ENCODE measurements at places on chromosomes 6 and 20.

GRCh38 chr6:32825966-32826365, 9.2 kb upstream of the HLA-DOB start:
- no peak for DNase-seq

DNA sequence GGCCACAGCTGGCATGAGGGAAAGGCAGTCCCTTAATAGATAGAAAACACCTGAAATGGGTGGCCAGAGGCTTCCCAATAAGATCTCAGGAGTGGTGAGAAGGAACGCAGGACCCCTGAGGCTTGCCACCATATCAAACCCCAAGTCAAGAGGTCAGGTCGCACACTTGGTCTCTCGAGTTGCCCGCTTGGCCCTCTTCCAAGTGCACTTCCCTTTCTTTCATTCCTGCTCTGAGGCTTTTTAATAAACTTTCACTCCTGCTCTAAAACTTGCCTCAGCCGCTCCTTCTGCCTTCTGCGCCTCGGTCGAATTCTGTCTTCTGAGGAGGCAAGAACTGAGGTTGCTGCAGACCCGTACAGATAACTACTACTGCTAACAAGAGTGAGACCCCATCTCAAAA, 64.2 kb downstream of the SLC2A10 start:
- DNase-seq, result no peak

- DNase-seq, result no peak
Observed at GRCh38 chr6:15969236-15969778, 159.6 kb upstream of the MYLIP start.

- DNase-seq, result no peak
Observed at GRCh38 chr6:13278991-13279390, 49.3 kb downstream of the TBC1D7 start.

DNA sequence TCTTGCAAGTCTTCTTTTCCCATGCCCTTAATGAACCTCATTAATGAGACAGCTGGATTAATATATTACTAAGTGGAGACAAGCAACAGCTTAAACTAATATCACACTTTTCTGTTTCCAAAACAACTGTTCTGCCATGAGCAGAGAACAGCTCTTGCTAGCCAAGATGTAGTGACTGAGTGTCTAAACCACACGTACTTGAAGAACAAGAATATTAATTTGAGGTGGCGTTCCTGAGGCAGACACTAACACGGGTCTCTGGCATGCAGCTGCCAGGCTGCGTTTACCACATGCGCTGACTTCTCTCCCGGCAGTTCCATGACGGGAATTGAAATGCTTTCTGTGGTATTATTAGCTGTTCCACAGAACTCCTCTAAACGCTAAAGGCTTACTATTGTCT, 80.6 kb downstream of the FNDC1 start:
- no peak for DNase-seq

DNA sequence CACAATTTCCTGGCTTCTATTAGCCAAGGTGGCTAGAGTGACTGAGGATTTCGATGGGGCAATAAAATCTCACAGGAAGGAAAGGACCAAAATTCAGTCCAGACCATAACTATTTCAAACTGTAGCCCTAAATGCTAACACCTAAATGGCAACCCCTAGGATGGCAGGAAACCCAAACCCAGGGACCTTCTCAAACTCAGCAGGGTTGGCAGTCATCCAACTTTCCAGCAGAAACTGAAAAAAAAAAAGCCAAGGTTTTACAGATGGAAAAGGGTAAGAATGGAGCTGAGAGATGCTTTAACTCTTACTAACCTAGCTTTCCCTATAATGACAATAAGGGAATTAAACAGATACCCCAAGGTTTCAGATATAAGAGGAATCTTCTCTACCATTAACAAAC, 10.5 kb downstream of the IBTK start:
- no peak for DNase-seq

GRCh38 chr20:51244466-51244865, 221.6 kb upstream of the KCNG1 start:
- no peak for DNase-seq

- no peak for DNase-seq
Observed at GRCh38 chr6:142760152-142760551, 184.8 kb downstream of the HIVEP2 start.
